ENCODE measurements at places on chromosomes 4 and X. TPM values are rescaled to one million over a fixed set of nuclear protein-coding genes. Genes with fewer than 3 reads are reported as not detected.

ATOH1 gene
- total RNA-seq: not detected

SH3D19 gene
- 51.3 TPM for total RNA-seq

SRPK3 gene
- total RNA-seq: not detected

PAGE5 gene
- total RNA-seq: not detected

MAGEA10 gene
- total RNA-seq: not detected

TLR2 gene
- 0.23 TPM for total RNA-seq

PCDH11X gene
- total RNA-seq: 0.05 TPM

MAGEC2 gene
- total RNA-seq: not detected

RADX gene
- total RNA-seq: 2.2 TPM

RBM46 gene
- total RNA-seq: 0.21 TPM

Measured in MCF 10A (cell line).